Osteocyte (in vitro differentiated cells): ENCODE measurements at places on chromosomes 7 and 10.

- peak; percentile 90 for DNase-seq
These were observed 2.4 kb upstream of the TAS2R38 start for GRCh38 chr7:141975806-141976523.

GRCh38 chr10:128078136-128078969 is 47.9 kb downstream of the MKI67 start:
- DNase-seq: no peak

DNA sequence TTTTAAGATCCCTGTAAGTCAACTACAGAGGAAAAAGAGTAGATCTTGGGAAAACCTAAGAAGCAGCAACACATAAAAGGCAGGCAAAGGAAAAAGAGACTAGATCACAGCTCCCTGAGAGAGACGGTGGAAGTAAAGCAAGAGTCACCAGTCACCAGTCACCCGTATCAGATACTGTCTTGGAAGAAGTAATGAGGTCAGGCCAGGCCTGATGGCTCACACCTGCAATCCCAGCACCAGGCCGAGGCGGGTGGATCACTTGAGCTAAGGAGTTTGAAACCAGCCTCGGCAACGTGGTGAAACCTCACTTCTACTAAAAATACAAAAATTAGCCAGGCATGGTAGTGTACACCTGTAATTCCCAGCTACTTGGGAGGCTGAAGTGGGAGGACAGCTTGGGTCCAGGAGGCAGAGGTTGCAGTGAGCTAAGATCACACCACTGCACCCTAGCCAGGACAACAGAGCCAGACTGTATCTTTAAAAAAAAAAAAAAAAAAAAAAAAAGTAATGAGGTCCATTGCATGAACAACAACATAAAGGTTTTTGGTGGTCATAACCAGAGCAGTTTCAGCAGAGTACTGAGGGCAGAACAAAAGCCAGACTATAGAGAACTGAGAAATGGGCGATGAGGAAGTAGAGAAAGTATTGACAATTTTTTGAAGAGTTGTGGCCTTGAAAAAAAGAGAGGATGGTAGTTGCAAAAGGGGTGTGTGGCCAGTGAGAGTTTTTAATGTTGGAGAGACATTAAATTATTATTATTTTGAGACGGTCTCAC is 16.9 kb downstream of the ZNF713 start:
- DNase-seq: no peak

- DNase-seq: no peak
These were observed 23.4 kb downstream of the PROSER2 start for GRCh38 chr10:11846542-11846941.

DNA sequence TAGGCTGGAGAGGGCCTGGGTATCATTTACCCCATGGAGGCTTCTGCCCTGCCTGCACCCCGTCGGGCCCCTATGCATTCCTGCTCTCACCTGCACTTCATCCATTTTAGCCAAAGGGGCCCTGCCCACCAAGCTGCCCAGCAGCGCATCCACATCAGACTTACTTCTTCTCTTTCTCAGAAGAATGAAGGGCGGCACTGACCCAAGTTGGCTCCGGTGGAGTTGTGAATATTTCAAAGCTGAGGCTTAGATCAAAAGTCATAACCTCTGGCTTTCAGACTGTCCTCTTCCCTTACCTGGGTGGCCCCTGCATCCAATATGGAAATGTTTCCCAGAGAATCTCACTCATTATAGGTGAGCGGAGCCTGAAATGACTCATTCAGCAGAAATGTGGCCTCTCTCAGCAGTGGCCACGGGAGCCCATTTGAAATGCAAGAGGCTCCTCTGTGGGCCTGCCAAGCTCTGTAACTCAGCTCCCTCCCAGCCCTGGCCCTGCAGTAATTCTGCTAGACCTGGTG is 117.6 kb upstream of the TCF7L2 start:
- DNase-seq: no peak

DNA sequence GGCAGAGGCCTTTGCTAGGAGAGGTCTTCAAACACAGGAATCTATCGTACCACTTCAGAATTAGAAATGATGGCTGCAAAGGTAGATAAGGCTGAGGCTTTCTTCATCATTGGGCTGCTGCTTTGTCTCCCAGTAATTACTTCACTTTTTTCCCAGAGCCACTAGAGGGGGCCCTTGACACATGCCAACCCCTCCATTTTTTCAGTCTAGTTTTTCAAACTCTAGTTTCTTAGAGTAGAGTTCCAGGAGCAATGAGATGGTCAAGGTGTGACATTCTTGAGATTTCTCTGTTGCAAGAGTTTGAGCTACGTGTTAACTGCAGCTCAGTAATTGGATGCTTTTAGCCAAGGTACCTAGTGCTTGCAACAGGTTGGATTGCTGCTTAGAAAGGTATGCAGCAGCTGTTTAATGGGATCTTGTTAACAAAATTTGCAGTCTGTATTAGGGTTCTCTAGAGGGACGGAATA is 33.8 kb upstream of the RBM20 start:
- DNase-seq: no peak

- no peak for DNase-seq
These were observed 62.4 kb downstream of the HIBADH start for GRCh38 chr7:27600247-27600646.

DNA sequence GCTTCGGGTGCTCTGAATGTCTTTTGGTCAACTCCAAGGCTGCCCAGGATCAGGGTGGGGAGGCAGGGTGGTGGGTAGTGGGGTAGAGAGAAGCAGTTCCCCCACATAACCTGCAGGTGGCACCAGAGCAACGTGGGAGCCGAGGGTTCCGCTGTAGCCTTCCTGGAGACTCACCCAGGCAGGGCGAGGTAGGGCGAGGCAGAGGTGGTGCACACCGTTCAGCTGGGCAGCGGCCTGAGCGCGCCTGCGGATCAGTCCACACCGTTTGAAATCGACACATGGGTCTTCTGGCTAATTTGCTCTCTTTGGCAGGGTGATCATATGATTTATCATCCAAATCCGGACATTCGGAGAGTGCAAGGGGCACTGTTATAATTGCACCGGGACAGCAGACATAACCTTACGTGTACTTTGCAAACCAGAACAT is 41.4 kb upstream of the MAP3K8 start:
- DNase-seq: peak; percentile 90

DNA sequence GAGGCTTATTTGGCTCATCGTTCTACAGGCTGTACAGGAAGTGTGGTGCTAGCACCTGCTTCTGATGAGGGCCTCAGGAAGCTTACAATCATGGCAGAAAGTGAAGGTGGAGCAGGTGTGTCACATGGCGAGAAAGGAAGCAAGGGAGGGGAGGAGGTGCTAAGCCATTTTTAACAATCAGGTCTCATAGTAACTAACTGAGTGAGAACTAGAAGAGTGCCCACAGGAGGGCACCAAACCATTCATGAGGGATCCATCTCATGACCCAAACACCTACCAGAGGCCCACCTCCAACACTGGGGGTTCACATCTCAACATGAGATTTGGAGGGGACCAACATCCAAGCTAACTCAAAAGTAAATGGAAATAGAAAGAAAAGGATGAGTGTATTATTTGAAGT is 78.1 kb downstream of the CXCL12 start:
- DNase-seq: no peak

DNA sequence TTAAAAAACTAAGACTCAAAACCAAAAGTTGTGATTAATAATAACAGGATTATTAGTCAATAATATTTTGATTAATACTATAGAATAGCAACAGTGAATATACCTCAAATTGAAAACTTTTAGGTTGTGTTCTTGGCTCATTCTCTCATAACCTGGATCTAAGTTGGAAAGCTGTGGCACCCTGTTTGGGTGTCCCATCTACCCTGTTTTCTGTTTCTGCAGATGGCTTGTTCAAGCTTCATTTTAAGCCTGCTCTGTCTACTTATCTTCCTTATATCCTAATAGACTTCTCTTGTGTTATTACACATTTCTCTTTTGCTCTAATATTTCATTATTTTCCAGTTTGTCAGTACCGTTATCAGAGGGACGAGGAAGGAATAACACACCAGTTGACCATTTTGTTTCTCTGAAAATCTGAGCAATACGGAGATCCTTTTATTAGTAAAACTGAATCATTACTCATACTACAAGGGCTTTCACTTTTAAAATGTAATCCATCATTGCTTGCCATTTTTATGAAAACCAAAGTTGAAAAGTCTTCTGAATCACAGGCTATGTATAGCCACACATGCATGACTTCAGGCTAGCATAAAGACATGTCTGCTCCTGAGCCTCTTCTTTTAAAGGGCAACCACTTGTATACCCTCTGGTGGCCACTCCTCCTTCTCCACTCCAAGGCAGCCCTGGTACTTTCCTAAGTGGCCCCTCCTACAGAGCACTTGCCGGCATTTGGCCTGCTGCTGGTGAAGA is 22.3 kb downstream of the COX15 start:
- DNase-seq: no peak

GRCh38 chr7:44637788-44638594 is 31.6 kb downstream of the OGDH start:
- peak; percentile 42 for DNase-seq

- DNase-seq: no peak
These were observed 10.4 kb downstream of the LAT2 start for GRCh38 chr7:74220229-74220628.

GRCh38 chr7:116225860-116226259 is 15.5 kb downstream of the TES start:
- DNase-seq: no peak

GRCh38 chr7:80002865-80003264 is 131.8 kb upstream of the GNAI1 start:
- no peak for DNase-seq

GRCh38 chr10:106958589-106959361 is 205.7 kb downstream of the SORCS1 start:
- DNase-seq: no peak

DNA sequence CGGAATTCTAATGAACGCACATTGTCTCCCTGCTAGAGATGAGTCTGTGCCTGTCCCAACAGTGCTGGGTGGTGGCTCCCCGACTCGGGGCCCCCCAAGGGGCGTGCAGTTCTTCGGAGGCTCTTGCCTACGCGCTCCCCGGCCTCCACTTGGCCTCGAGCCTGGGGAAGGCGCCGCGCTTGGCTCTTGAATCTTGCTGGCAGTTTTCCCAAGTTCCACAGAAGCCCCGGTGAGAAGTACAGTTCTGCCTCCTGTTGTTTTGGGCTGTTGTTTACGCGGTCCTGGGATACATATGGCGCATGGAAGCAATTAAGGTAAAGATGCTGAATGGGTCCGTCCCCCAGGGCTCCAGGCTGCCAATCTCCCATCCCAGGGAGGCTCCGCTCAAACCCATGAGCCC is 32.6 kb upstream of the UNCX start:
- DNase-seq: no peak

DNA sequence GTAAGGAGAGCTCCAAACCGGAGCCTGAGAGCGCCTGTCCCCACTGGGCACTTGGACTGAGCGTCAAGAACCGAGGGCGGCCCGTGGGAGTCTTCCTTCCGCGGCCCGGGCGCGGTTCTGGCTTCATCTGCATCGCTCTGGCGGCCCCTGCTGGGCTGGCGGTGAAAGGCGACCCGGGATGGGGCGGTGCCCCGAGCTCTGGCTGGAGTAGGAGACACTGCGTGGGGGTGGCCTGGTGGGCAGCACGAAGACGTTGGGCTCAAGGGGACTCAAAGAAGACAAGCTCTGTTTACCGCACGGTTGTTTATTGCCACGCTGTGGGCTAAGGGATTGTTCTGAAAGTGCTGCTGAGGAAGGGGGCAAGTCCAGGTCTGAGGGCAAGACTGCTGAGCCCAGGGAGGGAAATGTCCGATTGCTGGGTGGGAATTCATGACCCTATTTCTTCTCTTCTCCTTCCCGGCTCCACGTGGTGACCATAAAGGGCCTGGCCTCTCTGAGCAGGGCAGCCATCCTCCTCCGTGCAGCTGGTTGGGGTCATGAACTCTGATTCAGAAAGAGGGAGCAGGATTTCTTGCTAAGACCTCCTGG is 29.8 kb downstream of the PLAU start:
- peak; percentile 95 for DNase-seq

GRCh38 chr10:14742382-14742781 is 32.3 kb downstream of the FAM107B start:
- DNase-seq: no peak

DNA sequence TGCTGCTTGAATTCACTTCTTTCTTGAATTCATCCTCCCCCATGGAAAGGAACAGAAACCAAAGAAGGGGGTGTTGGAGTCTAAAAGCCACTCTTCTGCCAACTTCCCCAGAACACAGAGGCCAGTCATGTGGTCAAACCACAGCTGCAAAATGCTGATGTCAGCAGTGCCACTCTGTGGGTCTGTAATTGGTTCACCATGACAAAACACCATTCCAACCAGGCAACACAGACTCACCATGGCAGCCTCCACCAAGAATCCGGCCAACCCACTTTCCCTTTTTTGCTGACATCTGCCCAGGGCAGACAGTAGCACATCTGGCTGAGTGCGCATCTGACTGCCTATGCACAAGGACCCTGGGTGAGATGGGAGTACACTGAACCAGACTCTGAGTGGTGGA is 16.8 kb downstream of the OSBPL3 start:
- DNase-seq: no peak

- DNase-seq: no peak
These were observed 18.7 kb downstream of the CLIP2 start for GRCh38 chr7:74307738-74308505.

DNA sequence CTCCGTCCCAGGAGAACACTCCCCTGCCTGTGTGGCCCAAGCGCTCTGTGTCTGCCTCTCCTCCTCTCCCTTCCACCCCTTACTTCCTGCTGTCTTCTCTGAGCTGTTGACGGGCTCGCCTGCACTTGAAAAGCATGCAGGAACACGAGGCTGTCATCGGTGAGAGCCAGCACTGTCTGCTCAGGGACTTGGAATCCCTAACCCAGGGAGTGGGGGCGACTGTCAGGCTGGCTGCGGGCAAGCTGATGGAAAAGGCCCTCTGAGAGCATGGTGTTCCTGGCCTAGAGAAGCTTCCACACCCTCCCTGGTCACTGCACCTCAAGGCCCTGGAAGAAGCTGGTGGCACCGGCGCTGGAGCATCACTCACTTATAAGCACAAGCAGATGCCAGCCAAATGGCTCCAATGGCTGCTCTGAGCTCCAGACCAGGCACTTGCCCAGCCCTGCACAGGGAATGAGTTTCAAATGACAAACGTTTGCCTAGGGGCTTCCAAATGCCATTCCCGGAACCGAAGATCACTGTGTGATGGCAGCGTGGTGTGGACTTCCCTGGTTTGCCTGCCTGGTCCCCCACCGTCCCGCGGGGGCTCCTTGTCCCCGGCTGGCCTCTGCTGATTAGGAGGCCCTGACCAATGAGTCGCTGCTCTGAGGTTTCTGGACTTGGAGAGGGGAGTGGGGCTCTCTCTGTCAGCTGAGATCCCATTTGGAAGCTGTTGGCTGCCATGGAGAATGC is 56.7 kb upstream of the EBF3 start:
- peak; percentile 76 for DNase-seq
